Stimulated activated CD8-positive, alpha-beta memory T cell treated with anti-CD3 and anti-CD28 coated beads, Interleukin-4, amount 100 ng/mL, for 1 hour (primary cell): ENCODE measurements at places on chromosomes 2 and 18.

DNA sequence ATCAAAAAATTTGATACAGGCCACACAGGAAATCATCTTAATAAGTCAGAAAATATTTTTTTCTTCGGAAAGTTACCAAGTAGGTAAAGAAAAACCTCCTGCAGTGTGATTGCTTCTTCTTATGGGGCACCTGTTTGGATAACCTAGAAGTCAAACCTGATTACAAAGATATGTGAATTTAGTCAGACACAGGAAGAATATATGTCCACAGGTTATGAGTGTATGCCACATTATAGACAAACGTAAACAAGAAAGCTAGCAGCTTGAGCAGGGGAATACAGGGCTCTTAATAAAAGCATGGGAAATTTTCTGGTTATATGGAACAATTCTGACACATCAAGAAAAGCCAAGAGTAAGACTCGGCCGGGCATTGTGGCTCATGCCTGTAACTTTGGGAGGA is 35.8 kb upstream of the MTCL1 start:
- DNase-seq = no peak

GRCh38 chr2:7902251-7902765 is 779.5 kb upstream of the ID2 start:
- no peak for DNase-seq

GRCh38 chr18:23861326-23861725 is 153.2 kb upstream of the TTC39C start:
- no peak for DNase-seq

DNA sequence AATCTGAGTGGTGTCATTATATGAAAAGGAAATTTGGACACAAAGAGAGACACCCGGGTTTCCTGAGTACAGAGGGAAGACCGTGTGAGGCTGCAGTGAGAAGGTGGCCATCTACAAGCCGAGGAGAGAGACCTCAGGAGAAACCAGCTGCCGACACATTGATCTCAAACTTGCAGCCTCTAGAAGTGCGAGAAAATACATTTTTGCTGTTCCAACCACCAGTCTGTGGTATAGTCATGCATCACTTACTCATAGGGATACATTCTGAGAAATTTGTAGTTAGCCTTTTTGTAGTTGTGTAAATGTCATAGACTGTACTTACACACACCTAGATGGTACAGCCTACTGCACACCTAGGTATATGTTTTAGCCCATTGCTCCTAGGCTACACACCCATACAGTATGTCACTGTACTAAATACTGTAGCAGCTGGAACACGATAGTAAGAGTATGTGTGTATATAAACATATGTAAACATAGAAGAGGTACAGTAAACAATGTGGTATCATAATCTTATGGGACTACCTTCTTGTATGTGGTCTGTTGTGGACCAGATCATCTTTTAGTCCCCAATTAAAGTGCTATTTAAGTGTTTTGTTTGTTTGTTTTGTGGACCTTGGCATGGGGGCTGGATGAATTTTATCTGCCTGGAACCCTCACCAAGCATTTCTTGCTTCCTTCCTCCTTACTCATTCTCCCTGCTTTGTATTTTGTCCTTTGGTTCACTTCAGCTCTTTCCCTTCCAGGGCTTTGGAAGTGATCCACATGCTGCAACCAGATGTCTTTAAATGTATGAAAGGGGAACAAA is 38.3 kb upstream of the SESTD1 start:
- no peak for DNase-seq

DNA sequence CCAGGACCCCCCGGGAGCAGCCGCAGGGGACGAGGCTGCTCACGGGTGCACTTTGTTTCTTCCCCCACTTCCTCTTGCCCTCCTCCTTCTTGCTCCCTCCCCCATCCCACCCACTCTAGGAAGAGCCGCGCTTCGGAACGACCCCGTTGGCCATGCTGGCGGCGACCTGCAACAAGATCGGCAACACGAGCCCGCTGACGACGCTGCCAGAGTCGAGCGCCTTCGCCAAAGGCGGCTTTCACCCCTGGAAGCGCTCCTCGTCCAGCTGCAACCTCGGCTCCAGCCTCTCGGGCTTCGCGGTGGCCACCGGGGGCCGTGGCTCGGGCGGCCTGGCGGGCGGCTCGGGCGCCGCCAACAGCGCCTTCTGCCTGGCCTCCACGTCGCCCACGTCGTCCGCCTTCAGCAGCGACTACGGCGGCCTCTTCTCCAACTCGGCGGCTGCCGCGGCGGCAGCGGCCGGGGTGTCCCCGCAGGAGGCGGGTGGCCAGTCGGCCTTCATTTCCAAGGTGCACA is 1.3 kb downstream of the SP9 start:
- no peak for DNase-seq

- no peak for DNase-seq
Observed at GRCh38 chr2:20829861-20830260, 7.0 kb upstream of the LDAH start.
